ENCODE measurements at places on chromosomes 2 and 18.

- peak; percentile 79 for DNase-seq
Observed at GRCh38 chr2:237085248-237086221, at the start of gene COPS8. Gene COPS8 (plus strand): TSS chr2:237085889. CDS start chr2:237085965, 76 bp downstream.

DNA sequence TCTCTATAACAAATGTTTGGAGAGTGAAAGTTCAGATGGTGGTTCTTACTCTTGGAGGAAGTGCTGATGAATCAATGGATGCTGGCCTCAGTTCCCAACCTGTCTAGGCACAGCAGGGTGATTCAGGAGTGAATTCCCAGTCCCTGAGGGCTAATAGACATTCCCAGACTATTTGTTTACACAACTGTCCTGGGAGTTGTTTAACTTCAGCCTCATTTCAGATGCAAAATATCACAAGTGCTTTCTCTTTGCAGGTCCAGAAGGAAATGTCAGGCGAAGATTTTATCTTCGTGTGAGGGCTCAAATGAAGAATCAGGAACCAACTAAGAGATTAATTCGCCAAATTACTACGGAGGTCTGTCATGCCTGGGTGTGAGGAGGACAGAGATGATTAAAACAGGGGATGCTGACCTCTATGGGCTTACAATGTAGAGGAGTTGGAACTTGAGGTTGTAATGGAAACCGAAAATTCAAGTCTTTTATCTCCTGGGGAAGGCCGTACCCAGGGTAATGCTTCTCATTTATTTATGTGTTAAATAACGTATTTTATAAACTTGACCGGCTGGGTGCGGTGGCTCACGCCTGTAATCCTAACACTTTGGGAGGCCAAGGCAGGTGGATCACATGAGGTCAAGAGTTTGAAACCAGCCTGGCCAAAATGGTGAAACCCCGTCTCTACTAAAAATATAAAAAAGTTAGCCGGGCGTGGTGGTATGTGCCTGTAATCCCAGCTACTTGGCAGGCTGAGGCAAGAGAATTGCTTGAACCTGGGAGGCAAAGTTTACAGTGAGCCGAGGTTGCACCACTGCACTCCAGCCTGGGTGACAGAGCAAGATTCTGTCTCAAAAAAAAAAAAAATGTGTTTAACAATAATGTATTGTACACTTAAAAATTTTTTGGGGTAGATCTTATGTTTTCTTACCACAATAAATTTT, 38.7 kb upstream of the SLC1A4 start:
- DNase-seq = no peak

DNA sequence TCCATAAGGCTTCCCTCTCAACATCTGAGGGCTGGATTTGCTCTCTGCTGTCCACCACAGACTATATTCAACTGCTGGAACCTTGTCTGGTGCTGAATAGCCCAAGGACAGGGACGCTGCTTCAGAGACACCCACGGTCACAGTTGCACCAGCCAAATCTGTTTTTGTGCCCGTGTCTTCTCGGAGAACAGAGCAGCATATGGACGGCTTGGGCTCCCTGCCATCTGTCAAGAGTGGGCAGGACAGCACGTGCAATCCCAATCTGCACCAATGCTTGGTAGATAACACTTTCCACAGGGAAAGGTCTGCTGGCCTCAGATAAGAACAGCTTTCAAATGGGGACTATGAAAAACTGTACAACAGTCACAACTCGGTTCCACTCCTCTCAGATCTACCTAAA, 466.1 kb downstream of the TGIF1 start:
- DNase-seq = no peak

DNA sequence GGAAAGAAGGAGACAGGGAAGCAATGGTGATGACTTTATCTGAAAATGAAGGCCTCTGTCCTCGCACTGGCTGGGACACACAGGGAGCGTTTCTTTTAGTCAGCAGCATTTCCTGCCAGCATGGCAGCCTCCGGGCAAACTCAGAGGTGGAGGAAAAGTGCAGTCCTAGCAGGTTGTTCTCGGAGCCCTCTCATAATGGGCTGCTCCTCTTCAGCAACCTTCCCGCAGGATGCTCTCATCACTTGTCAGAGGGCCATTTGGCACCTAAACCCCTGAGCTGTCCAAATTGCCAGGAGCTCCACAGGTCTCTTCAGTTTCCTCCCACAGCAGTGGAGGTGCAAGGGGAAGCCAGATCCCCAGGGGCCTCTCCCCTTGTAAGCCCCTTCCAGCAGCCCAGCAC, 6.2 kb downstream of the STK39 start:
- DNase-seq = no peak

- no peak for DNase-seq
Observed at GRCh38 chr2:231306791-231307393, 88.6 kb upstream of the B3GNT7 start.

DNA sequence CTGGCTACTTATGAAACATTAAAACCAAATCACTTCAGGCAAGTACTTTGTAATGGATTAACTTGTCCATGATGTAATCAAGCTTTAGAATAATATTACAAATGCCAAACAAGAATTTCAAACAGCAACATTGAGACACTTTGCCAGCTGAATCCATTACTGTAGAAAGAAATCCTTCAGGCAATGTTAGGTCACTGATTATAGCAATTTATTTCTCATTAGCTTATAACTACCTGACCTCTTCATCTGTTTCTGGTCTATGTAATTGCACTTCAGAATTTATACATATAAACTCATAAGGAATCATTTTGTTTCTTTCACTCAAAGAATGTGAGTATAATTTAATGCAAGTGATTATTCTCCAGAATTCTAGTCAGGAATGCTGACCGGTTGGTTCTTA, 692.6 kb upstream of the TMEFF2 start:
- no peak for DNase-seq

DNA sequence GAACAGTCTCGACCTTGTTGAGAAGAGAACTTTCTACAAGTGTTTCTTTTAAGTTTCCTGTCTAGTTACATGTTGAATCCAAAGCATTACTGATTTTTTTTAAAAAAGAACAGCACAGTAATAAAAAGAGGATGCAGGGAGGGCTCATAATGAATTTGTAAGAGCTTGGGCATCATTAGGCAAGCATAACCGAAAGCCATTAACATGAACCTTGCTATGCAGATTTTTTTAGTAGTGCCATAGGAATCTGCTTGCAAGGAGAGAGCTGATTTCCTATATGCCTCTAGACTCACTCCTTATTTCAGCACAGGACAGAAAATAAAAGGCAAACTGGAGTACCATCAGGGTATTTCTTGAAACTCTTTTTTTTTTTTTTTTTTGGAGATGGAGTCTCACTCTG, 5.2 kb downstream of the LRRC30 start:
- no peak for DNase-seq

GRCh38 chr2:170446078-170446477, 268.1 kb downstream of the MYO3B start:
- DNase-seq = no peak

DNA sequence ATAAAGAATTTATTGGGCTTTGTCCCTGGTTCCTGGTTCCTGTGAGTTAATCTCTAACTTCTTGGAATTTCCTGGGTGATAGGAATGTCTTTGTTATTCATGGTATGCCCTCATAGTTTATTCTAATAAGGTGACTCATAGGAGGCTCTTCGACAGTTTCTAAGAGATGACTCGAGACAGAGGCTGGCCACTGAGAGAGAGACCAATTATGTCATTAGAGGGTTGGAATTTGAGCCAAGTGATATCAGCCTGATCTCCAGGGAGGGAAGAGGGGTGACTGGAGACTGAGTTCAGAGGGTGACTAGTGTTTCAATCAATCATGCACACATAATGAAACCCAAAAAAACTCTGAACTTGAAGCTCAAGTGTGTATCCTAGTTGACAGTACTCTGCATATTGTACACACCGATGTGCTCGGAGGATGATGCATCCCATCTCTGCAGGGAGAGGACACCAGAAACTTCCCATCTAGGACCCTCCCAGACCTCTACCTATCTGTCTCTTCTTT, 185.7 kb downstream of the MTCL1 start:
- no peak for DNase-seq

GRCh38 chr2:84631047-84631446, 114.7 kb downstream of the DNAH6 start:
- no peak for DNase-seq

GRCh38 chr2:55001716-55002115, 48.5 kb downstream of the RTN4 start:
- no peak for DNase-seq

GRCh38 chr2:130823171-130823885, 13.4 kb upstream of the ARHGEF4 start:
- no peak for DNase-seq

GRCh38 chr18:59055345-59056032, 84.2 kb upstream of the SEC11C start:
- DNase-seq = no peak

GRCh38 chr2:147923846-147924245, 79.0 kb downstream of the ACVR2A start:
- no peak for DNase-seq

GRCh38 chr18:48939205-48940097, 11.3 kb downstream of the SMAD7 start:
- no peak for DNase-seq

DNA sequence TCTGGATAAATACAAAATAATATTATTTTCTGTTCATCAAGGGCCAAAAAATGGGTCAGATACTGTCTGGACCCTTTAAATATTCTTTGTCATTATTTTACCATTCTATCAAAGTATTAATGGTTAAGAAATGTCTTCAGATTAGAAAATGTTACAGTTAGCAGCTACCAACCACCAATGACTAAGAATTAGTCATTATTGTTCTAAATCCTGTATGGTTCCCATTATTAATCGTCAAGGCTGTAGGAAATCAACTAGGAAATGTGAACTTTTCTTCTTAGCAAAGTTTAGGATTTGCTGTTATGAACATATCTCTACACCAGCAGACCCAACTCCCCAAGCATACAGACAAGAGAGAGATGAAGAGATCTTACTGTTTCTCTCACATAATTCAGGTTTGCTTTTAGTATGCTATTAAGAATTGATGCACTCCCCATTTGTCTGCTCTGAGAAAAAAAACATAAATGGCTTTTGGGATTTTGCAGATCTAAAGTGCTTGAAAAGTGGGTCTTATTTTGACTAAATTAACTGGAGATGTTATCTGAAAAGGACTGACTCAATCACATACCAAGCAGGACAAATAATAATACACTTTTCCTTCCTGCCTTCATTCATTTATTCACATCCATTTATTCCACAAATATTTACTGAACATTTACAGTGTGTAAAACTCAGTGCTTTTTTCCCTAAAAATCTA, 147.7 kb downstream of the PPP1R1C start:
- no peak for DNase-seq

DNA sequence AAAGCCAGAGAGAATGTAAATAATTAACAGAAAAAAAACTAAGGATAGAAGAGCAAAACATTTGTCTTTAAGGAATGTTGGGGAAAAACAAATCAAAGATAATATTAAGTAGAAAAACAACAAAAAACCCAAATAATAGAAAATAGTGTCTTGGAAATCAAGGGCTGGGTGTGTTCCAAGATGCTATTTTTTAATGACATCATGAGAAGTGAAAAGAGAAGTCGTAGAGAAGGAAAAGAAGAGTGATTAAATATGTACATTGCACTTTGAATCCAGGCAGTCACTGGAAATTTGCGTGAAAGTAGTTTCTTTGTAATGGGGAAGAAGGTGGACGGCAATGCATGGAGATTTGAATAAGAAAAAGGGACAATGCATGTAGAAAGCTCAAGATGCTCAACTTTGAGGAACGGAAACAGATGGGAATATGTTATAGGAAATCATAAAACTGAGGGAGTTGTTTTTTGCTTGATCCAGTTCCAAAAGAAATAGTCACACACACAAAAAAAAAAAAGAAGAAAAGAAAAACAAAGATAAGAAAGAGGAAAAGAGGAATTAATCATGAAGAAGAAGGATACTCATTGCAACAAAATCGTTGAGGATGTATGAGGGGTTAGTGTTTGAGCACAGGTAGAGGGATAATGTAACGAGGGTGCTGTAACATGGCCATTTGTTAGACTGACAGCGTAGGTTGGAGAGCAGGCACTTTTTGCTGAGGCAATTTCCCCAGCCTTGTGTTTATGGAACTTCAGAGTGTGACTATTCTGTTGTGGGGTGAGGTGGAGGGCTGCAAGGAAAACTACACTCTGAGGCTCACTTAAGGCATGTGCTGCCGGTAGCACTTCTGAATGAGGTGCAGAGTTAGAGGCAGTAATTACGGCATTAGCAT, 184.1 kb downstream of the CALCRL start:
- no peak for DNase-seq

GRCh38 chr2:50849190-50849589, 182.7 kb downstream of the NRXN1 start:
- DNase-seq = no peak

DNA sequence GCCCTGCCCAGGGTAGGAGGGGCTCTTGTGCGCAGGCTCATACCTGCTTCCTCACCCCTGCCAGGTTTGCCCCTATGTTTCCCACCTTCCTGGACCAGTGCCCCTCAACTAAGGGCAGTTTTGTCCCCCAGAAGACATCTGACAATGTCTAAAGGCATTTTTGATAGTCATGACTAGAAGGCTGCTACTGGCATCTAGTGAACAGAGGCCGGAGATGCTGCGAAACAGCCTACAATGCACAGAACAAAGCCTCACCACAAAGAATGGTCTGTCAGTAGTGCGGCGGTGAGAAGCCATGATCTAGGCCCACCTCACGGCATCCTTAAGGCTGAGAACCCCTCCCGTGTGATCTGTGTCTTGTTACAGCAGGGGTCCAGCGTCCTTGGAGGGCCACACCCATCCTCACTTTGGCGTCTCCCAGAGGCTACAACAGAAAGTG, 96.0 kb downstream of the TMEM17 start:
- no peak for DNase-seq

- DNase-seq = no peak
Observed at GRCh38 chr2:127407661-127408003, 10.6 kb upstream of the PROC start.

DNA sequence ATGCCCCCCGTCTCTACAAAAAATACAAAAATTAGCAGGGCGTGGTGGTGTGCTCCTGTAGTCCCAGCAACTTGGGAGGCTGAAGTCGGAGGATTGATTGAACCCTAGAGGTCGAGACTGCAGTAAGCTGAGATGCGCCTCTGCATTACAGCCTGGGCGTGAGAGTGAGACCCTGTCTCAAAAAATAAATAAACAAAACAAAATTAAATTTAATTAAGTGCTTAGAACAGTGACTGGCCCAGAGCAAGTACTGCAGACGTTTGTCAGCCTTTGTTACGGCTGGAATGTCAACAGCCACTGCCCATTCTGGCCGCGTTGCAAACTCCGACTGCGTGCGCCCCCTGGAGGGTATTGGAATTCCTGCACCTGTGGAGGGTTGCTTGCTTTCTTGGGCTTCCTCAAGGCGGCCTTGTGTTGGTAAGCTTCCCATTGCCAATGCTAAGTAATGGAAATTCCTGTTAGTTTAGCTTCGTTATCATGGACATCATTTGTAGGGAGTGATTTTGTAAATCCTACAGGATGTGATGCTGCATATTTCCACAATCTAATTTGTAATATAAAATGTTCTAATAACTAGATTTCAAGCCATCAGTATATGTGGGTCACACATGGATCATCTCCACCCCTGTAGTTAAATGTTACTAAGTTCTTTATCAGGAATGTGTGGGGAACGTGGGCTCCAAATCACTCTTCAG, 15.9 kb upstream of the ATP6V1B1 start:
- DNase-seq = peak; percentile 35

Data from stimulated activated CD4-positive, alpha-beta T cell treated with anti-CD3 and anti-CD28 coated beads, Interleukin-15, amount 100 ng/mL, for 1 hour (primary cell).